Activated gamma-delta T cell (primary cell): ENCODE measurements at places on chromosomes 6 and 20.

GRCh38 chr6:5204376-5204775 lies 56.4 kb downstream of the LYRM4 start:
- DNase-seq = no peak

GRCh38 chr6:108897371-108897770 lies 49.1 kb downstream of the ARMC2 start:
- no peak for DNase-seq

- no peak for DNase-seq
Observed at GRCh38 chr20:40073535-40074111, 615.4 kb downstream of the MAFB start.

- no peak for DNase-seq
Observed at GRCh38 chr6:129732542-129732941, 22.6 kb upstream of the ARHGAP18 start.

GRCh38 chr6:168441434-168442391 lies 729 bp downstream of the SMOC2 start:
- DNase-seq = no peak

DNA sequence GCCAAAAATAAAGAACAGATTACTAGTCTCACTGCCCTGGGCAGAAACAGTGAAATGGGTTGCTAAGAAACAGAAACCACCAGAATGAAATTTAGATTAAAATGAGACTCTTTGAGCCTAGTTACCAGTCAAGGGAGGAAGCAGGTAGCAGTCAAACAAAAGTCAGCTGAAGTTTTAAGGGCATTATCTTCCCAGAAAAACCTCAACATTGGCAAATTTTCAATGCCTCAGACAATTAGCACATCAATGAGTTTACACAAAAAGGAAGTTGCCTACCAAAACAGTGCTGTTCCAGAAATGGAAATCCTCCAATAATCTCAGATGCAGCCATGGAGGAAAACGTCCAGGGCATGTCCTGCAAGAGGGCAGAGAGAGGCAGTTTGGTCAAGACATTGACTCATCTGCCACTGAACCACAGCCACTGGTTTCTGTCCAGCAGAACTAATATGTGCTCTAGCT lies 399.7 kb upstream of the ADGRB3 start:
- DNase-seq = no peak

DNA sequence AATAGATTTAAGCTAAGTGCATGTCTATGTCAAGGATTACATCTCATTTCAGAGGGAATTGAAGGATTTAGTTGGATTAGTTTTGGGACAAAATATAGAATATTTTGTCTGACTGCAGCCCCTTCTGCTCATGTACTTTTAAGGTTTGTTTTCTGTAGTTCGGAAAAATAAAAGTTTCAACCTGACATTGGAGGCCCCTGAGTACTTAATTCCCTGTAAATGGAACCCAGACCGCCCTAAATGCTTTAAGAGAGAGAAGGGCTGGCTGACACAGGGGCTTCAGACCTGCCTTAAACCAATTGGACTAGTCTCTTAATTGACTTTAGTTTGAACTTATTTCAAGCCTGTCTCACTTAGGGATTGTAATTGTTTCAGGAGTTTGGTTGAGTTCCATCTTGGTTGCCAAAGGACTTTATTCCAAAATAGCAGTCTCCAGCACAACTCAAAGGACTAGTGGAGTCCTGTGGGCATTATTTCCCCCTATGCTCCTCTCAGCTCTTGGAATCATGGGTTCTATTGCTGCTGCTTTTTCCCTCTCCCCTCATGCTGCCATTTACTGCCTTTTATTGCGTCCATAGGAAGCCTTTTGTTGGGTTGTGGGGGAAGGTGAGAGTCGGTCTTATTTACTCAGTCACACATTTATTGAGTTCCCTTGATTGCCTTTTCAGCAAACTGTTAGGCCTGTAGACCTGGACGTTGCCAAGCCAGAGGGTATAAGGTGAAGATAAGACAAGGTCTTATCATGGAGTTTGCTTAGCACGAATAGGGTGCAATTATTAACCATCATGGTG lies 14.5 kb downstream of the BRD2 start:
- no peak for DNase-seq

DNA sequence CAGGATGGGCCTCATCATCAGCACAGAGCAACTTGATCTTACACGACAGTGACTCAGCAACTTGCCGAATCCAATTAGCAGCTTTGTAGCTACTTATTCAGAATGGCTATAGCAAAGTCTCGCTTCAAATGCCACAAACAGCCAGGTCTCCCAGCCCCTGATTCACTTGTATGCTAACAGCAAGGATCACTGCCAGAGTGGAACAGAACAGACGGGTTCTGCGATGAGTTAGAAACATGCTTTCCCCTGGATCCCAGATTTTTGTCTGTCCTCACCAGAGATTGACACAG lies 254.4 kb downstream of the NRN1 start:
- DNase-seq = no peak

DNA sequence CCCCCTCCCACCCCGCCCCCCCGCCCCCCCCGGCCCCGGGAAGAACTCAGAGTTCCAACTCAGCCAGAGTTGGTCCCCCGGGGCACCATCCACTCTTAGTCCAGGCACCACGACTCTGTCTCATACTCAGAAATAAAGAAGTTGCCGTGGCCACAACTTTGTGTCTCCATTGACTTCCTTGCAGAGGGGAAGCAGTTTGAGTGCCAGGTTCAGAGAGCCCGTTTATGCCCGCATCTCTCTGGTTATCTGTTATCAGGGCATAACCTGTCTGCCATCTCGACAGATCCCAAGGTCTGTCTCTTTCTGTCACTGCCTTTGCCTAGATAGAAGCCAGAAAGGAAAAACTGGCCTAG lies 605 bp downstream of the CDC5L start:
- DNase-seq = no peak

DNA sequence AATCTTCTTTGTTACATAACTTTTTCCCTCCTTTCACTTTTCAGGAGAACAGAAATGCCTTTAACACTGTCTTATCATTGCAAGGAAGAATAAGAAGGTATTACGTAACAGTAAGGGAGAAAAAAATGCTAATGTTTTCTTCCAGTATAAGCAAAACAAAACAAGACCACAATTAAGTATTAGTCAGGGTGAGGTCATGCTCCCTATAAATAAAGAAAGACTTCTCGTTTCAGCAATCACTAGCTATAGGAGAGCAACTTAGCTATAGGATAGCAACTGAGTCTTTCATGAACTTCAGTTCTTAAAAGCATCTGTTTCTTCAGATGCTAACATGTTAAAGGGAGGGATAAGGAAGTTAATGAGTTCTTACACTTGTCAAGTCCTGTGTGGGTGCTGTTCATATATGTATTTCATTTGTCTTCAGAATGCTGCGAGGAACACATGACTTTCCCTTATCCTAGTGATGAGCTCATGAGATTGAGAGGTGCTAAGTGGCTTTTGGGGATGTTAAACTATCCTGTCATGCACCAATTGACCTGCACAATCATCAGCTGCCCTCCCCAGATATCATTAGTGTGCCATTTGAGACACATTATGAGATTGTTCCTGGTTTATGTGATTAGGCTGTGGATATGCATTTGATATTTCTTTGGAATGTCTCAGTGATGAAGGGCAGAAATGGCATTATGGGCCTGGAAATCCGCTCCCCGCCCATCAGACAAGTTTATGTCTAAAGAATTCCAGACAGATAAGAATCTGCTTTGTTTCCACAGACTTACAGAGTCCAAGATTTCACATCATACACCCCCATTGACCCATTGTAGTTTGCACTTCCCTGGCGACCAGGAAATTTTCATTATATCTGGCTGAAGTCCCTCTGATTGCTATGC lies 37.5 kb downstream of the LAMA4 start:
- DNase-seq = no peak

DNA sequence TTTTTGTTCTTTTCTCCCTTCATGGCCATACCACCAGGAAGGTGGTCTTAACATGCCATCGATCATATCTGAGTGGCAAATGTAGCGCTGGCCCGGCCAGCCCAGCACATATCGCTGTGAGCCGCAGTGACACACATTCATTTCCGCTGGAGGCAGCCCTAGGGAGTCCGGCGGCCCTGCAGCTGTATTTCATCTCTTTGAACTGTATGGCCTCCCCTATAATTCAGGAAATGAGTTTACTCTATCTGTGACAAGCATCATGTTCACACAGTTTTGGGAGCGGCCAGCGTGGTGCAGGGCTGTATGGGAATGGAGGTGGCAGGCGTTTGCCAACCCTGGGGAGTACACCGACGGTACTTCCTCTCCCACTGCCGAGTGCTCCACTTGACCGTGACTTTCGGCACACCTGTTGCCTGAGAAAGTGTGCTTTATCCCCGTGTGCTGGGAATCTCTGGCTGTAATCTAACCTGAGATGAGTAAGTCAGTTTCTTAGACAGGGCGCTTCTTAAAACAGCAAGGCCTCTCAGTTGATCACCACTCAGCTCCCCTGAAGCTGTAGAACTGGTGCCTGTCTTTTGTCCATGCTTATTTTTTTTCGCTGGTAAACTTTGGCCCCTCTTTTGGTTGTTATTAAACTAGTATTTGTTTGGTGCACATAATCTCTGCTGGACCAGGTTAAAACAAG lies 257.1 kb upstream of the TAB2 start:
- peak; percentile 18 for DNase-seq
